Keratinocyte (primary cell): ENCODE measurements at places on chromosomes 4 and X.

DNA sequence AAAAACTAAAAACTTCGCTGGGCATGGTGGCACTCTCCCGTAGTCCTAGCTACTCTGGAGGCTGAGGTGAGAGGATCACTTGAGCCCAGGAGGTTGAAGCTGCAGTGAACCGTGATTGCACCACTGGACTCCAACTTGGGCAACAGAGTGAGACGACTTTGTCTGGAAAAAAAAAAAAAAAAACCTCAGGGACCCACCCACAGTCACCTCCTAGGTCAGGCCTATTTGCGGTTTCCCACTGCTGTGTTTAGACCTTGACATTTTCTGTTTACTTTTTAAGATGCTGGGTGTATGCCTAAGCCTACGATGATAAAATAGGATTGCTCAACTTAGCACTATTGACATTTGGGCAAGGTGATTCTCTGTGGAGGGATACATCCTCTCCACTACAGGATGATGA is 197.4 kb upstream of the TBL1X start:
- no peaks in the 10 kb centered on the region for H3K4me1 ChIP-seq
- no peak overlapping the region for H3K27ac ChIP-seq
- no peaks in the 10 kb centered on the region for H3K36me3 ChIP-seq
- no peak overlapping the region for H3K4me3 ChIP-seq

DNA sequence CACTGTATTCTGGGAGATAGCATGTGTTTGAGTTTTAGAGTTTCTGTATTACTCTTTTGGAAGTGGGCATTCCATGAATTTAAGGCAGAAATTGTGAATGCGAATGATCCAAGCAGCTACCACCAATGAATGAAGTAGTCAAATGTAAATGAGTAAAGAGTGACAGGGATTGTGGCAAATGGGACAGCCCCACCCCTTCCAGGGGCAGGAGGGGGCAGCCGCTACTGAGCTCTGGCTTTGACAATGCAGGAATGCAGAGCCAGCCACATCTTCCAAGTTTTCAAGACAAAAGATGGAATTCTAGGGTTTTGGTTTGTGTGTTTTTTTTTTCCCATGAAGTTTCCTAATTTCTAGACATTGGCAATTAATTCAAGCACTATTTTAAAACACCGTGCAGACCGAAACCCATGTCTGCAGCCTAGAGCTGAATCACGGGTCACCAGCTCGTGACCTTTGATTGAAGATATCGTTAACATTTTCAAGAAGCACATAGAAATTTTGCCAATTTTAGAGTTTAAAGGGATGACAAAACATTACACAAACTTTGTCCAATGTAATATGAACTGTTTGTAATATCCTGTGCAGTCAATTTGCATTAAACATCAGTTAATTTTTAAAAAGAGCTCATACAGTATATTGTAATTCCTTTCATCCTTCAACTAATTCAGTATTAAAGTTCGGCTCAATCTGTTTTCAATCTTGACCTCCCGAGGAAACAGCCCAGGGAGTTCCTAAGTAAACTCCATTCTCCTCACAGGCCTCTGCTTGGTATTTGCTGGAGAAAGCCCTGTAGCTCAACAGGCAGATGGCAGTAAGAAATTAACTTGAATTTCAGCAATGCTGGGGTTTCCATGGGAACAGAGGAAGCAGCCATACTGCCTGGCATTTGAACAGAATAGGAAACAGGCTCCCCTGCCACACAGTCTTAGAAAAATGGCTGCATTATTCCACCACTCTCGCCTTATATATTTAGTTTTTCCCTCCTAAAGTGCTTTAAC is 83.4 kb downstream of the UCHL1 start:
- H3K27me3 ChIP-seq, result no peaks in the 10 kb centered on the region
- no peak for DNase-seq
- H3K4me1 ChIP-seq, result no peaks in the 10 kb centered on the region
- H3K36me3 ChIP-seq, result no peaks in the 10 kb centered on the region
- H3K4me3 ChIP-seq, result no peak overlapping the region

- no peaks in the 10 kb centered on the region for H3K36me3 ChIP-seq
- no peaks in the 10 kb centered on the region for H3K27me3 ChIP-seq
- DNase-seq, result no peak
- no peak overlapping the region for H3K27ac ChIP-seq
Measured at GRCh38 chrX:78886550-78886949, 58.6 kb upstream of the P2RY10 start.

DNA sequence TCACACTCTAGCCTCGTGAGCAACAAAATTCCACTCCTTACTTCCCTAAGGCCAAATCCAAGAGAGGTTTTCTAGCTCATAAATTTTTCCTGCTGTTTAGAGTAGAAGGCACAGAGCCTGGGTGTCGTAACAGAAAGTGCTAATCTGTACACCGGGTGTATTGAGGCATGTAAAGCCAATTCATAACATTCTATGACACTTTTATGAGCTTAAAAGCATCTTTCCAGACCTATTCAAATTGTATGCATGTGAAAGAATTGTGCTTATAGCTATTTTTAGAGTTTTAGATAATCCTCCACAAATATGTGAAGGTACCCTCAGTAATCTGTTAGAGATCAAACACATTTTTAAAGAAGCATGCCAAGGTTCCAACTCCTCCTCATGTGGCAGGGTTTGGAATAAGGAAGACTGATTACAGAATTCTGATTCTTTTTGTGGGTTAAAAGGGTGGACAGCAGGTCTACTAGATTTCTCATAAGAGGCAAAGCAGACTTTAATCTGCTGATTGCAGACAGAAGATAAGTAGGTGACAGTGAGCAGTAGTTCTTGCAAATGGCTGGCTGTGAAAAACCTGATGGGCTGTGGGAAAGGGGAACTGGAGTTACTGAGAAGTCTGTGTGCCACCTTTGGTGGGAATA is 25.5 kb upstream of the LRCH2 start:
- no peak overlapping the region for H3K27ac ChIP-seq
- H3K4me1 ChIP-seq, result no peaks in the 10 kb centered on the region
- no peak for DNase-seq
- peaks cover 6% of the 10 kb centered on the region for H3K27me3 ChIP-seq
- H3K4me3 ChIP-seq, result no peak overlapping the region

DNA sequence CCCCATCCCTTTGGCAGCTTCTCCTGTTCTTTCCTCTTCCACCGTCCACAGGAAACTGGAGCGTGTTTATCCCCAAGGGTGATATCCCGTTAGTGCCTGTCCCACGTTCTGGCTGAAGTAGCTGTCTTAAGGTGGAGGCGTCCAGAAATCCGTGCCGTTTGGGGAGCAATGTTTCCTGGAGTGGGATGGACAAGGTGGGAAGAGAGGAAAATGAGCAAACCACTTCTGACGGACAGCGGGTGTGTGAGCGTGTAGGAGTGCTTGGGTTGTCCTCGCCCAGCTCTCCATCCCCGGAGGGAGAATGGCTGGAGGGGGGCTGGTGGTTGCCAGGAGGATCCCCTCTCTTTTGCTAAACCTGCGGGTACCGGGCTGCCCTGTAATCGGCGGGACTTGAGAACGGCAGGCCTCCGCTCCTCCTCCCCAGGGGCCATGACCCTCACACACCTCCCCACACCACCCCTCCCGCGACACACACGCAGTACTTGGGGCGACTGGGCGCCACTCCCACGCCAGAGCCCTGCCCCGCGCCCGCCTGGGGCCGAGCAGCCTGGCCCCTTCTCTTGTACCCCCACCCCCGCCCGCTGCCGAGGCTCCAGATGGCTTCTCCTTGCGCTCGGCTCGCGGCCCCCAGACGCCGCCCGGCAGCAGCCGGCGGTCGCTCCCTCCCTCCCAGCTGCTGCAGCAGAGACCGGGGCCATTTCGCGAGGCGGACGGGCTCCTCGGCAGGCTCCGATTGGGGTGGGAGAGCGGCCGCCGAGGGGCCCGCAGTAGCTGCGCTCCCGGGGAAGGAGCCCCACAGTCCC is 13.9 kb upstream of the PRDM8 start:
- H3K4me3 ChIP-seq, result peak overlapping the region; percentile 100
- no peaks in the 10 kb centered on the region for H3K36me3 ChIP-seq
- DNase-seq, result no peak
- peak overlapping the region; percentile 14 for H3K27ac ChIP-seq

DNA sequence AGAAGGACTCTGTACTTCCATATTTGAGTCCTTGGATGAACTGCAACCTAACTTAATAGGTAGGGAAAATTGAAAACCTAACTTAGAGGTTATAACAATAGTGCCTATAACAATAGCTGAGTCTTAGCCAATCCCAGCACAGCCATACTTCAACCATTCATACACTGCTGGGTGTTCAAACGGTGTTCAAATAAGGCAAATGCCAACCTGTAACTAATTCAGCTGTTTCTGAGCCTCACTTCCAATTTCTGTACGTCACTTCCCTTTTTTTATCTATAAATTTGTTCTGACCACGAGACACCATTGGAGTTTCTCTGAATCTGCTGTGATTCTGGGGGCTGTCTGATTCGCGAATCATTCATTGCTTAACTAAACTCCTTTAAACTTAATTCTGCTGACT is 9.6 kb upstream of the GRSF1 start:
- no peaks in the 10 kb centered on the region for H3K36me3 ChIP-seq
- no peak overlapping the region for H3K27ac ChIP-seq

DNA sequence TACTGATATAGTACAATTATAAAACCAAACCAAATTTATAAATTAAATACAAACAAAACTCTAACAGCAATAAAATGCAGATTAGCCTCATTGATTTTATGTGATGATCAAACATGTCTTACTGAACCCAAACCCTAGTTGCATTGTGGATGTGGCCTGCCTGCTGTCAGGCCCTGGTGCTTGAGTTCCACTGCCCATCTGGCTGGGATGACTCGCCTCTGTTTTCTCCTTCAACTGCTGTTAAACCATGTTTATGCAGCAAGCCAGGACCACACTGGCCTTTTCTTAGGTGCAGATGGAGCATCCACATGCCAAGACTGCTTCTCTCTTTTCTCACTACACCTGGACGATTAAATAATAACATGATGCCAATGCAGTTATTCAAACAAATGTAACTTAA is 22.6 kb downstream of the NAP1L5 start:
- H3K4me3 ChIP-seq, result no peak overlapping the region
- no peak overlapping the region for H3K27ac ChIP-seq
- H3K36me3 ChIP-seq, result peaks cover 12% of the 10 kb centered on the region
- DNase-seq, result no peak
- no peaks in the 10 kb centered on the region for H3K27me3 ChIP-seq

GRCh38 chr4:136939781-136940180 is 592.5 kb downstream of the PCDH18 start:
- H3K4me3 ChIP-seq, result no peak overlapping the region
- H3K27me3 ChIP-seq, result no peaks in the 10 kb centered on the region
- H3K4me1 ChIP-seq, result no peaks in the 10 kb centered on the region
- DNase-seq, result no peak
- no peaks in the 10 kb centered on the region for H3K36me3 ChIP-seq
- no peak overlapping the region for H3K27ac ChIP-seq

DNA sequence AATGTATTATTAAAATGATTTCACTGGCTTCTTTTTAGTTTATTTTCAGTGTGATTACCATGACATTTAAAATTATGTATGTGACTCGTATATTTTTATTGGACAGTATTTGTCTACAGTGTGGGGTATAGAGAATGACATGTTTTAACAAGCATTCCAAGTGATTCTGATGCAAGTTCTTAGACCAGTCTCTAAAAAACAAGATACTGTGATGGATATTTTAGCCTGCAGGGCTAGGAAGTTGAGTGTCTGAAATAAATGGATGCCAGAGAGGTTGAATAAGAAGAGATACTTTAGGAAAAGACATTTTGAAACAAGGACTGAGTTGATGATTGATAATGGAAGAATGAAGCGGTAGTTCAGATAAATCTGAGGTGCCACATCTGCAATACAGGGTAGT is 3.5 kb upstream of the MAD2L1 start:
- no peak for DNase-seq
- peak overlapping the region; percentile 21 for H3K27ac ChIP-seq
- H3K36me3 ChIP-seq, result no peaks in the 10 kb centered on the region
- no peak overlapping the region for H3K4me3 ChIP-seq
- peaks cover 21% of the 10 kb centered on the region for H3K4me1 ChIP-seq

- no peaks in the 10 kb centered on the region for H3K4me1 ChIP-seq
- H3K4me3 ChIP-seq, result no peak overlapping the region
- no peaks in the 10 kb centered on the region for H3K27me3 ChIP-seq
- no peaks in the 10 kb centered on the region for H3K36me3 ChIP-seq
Measured at GRCh38 chr4:145216535-145216934, 36.1 kb upstream of the OTUD4 start.
